Stimulated activated CD8-positive, alpha-beta memory T cell treated with anti-CD3 and anti-CD28 coated beads, Interleukin-15, amount 100 ng/mL, for 4 hours (primary cell): ENCODE measurements at places on chromosomes 2 and 18.

GRCh38 chr2:232286001-232286868, 92.3 kb upstream of the ALPP start:
- no peak for DNase-seq

- no peak for DNase-seq
Measured at GRCh38 chr18:77495079-77495478, 245.4 kb downstream of the GALR1 start.

- no peak for DNase-seq
Measured at GRCh38 chr2:53820711-53821110, 33.9 kb downstream of the ERLEC1 start.

GRCh38 chr2:231170055-231170454, 28.4 kb upstream of the ARMC9 start:
- no peak for DNase-seq

- no peak for DNase-seq
Measured at GRCh38 chr2:234996069-234996940, 44.5 kb downstream of the SH3BP4 start.

GRCh38 chr2:42510191-42510590, 16.4 kb upstream of the KCNG3 start:
- DNase-seq: no peak

- DNase-seq: no peak
Measured at GRCh38 chr2:98713332-98714015, 17.5 kb downstream of the MGAT4A start.

DNA sequence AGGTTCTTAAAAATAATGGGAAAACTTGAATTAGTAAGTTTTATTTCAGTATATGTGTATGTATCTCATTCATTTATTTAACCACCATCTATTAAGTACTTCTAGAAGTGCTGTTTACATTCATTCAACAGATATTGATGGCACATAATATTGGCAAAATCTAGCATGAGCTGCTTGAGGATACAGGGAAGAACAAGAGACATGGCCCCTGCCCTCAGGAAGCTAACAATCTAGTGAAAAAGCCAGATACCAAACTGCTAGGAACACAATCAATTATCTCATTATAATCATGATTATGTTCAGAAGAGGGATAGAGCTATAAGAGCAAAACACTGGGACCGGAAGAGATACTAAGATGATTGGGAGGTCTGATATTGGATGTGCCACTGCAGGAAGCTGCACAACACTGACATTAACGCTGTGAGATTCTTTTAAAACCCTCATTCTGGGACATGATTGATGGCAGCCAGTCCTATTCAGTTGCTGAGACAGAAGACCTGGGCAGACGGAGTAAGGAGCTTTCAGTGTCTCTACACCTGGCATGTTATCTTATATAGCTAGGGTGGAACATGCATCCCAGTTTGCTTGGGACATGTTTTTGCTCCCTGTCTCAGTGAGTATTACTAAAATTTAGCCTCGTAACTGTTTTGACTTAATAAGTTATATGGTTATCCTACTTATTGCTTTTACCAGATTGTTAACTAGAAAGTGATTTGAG, 314.1 kb downstream of the STK39 start:
- DNase-seq: no peak

- no peak for DNase-seq
Measured at GRCh38 chr2:238238766-238239542, 884 bp downstream of the HES6 start.

- no peak for DNase-seq
Measured at GRCh38 chr2:51032751-51033330, 909 bp upstream of the NRXN1 start.

GRCh38 chr2:191894681-191895147, 47.8 kb upstream of the CAVIN2 start:
- no peak for DNase-seq

GRCh38 chr2:127155947-127156346, 49.0 kb upstream of the BIN1 start:
- DNase-seq: no peak

GRCh38 chr2:88077080-88077479, 9.5 kb downstream of the SMYD1 start:
- no peak for DNase-seq

DNA sequence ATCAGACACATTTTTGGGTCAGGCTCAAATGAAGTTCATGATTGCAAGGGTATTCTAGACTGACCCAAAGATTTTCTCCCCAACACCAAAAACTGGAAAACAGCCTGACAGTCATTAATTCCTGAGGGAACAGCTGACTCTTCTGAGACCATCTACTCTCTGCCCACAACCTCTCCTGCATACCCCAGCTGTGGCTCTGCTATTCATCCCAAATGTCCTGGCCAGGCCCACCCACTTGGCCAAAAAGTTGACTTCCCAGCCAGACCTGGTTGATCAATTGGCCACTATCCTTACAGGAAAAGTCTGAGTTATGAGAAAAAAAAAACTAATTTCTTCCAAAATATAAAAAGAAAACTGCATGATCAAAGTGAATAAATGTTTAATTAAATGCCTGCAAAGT, 103.8 kb upstream of the ST3GAL5 start:
- no peak for DNase-seq

- DNase-seq: no peak
Measured at GRCh38 chr2:16747257-16747656, 81.6 kb upstream of the CYRIA start.

DNA sequence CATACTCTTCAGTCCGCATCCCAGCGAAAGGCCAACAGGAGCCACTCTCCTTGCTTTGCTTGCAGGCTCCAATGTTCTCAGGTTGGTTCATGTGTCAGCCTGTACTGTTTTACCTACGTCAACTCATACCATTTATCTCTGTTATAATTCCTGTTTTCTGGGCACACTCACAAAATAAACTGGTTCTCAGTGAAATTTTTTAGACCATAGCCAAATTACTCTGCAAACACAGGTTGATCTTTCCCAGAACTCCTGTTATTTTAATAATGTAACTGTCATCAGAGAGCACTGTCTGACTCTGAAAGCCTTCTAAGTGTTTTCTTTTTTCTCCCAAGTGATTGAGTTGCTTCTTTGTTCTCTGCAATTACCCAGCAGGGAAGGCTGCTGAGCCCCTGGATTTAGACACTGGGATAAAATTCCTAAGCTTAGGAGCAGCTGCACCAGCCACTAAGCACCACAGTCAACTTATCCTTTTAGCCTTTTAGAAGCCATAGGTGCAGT, 111.6 kb upstream of the PIEZO2 start:
- DNase-seq: no peak

DNA sequence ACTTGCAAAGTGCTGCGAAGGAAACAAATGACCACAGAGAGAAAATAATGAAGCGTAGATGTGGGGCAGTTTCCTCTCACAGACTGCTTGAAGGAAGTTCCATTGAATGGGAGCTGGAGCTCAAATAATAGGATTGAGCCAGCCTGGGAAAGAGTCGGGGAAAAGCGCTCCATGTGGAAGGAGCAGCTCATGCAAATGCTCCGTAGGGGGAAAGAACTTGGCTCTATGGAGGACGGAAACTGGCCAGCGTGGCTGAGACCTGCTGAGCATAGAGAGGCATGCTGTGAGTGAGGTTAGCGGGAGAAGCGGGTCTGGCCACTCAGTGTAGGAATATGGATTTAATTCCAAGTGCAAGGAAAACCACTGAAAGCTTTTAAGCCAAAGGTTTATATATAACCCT, 28.6 kb upstream of the VIT start:
- no peak for DNase-seq

- no peak for DNase-seq
Measured at GRCh38 chr2:110124939-110125691, 9.5 kb upstream of the MALL start.

- DNase-seq: no peak
Measured at GRCh38 chr2:235917506-235917905, 250.7 kb downstream of the GBX2 start.

DNA sequence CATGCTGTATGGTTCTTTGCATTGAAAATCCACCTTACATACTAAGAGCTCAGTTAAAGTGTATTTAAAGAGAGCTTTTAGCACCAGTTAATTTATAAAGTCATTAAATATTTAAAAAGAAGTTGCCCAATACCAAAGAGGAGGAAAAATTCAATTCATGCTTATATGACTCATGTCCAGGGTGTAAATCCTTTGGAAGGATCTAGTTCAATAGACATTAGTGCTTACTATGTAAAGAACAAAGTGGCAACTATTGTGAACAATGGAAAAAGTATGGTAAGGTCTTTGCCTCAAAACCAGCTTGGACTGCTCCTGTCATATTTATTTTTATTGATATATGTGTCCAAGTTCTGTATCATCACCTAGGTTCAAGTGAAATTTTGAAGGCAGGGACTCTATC, 90.5 kb downstream of the SCN9A start:
- DNase-seq: no peak

- peak; percentile 7 for DNase-seq
Measured at GRCh38 chr2:217434180-217434975, 568.4 kb downstream of the TNS1 start.

DNA sequence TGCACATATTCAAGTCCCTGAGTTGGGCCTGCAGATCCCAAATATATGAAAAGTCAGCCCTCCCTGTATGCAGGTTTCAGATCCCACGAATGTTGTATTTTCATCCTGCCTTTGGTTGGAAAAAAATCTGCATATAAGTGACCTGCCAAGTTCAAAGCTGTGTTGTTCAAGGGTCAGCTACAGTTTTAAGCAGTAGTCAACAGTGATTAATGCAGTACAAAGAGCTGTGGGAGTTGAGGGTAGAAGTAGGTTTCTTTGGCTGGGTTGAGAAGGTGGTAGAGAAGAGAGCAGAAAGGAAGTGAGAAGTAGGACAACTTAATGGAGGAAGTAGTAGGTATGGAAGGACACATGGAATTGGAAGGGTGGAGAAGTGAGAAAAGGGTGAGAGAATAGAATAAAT, 127.9 kb downstream of the ANKRD44 start:
- no peak for DNase-seq

DNA sequence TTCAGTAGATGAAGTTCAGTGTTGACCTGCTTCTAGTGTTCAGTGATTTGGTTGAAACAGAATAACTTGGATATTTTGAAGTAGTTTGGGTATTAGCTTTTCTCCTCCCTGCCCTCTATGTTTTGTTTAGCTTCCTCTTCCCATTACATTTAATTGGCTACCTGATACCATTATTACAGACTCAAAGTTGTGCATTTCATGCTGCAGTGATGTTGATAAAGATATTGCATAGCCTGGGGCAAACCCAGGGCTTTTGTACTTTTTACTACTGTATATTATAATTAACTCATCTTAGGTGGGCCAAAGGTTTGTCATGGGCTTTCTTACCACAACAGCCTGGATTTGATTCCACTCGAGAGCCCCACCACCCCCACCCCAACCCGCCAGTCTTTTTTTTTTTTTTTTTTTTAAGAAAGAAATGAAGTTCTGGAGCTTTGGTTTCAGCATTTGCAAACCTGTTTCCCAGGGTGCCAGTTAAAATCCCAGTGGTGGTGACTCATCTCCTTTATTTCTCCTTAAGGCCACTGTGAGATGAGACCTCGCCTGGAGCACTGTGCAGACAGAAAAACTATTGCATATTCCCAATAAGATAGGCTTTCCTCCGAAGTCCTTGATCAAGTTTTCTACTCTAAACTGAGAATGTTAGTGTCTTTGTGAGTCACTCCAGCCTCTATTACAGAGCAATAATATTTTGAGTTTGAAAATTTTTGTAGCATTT, 393.7 kb upstream of the FANCL start:
- DNase-seq: no peak

GRCh38 chr2:3051266-3051665, 326.4 kb downstream of the EIPR1 start:
- no peak for DNase-seq
